Pancreas (tissue), 10 donors: ENCODE measurements at places on chromosomes 11 and 22. TPM values are rescaled to one million over a fixed set of nuclear protein-coding genes. Genes with fewer than 3 reads are reported as not detected.

- H3K27ac ChIP-seq = no peak overlapping the region
- DNase-seq = no peak
- no peaks in the 10 kb centered on the region for H3K36me3 ChIP-seq
- no peak overlapping the region for H3K4me3 ChIP-seq
- no peaks in the 10 kb centered on the region for H3K4me1 ChIP-seq
- H3K27me3 ChIP-seq = no peaks in the 10 kb centered on the region
Observed at GRCh38 chr11:76557466-76557865, 112.6 kb downstream of the EMSY start.

DNA sequence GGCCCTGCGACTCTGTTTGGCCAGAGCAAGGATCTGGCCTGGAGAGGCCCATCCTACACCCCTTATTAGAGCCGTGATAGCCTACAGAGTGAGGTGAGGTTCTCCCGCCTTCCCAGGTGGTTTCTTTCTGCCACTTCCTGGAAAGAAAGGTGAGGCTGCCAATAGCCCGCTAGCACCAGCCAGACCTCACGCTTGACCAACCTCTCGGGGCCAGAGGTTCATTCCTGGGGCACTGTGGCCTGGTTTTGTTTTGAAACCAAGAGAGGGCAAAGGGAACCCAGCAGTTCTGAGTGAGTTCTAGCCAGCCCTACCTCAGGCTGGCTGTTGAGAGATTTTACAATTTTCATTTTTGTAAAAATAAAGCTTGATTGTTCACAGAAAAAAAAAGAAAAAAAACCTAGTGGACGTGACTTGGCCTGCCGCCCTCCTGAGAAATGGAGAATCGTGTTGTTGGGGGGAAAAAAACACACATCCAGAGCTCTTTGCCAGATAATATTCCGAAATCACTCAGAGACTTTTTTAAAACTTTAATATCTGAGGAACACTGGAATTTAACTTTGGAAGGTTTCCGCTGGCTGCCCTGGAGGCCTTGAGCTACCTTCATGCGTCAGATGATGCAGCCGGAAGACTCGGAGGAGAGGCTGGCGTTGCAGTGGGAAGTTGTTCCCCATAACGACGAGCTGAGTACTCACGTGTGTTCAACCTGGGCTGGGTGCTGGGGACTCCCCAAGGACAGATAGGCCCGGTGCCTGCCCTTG, 84.5 kb downstream of the BCR start:
- no peak for DNase-seq
- H3K4me1 ChIP-seq = no peaks in the 10 kb centered on the region
- no peaks in the 10 kb centered on the region for H3K36me3 ChIP-seq
- no peak overlapping the region for H3K4me3 ChIP-seq

DNA sequence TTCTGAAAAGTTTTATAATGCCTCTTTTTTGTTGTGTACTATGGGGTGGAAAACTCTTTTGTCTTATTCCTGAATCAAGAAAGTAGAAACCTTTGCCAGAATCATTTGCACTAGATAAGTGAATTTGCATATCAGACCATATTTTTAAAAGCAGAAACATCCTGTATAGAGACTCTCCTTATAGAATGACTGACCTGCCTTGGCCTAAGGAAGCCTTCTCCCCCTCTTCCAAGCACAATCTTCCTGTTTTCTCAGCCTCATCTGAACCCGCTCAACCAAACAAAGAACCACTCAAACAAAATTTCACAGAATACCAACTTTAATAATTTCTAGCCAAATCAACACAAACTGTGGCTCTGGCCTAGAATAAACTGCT, 60.3 kb downstream of the SIK3 start:
- DNase-seq = no peak
- H3K27ac ChIP-seq = peak overlapping the region; percentile 30
- no peaks in the 10 kb centered on the region for H3K36me3 ChIP-seq

DNA sequence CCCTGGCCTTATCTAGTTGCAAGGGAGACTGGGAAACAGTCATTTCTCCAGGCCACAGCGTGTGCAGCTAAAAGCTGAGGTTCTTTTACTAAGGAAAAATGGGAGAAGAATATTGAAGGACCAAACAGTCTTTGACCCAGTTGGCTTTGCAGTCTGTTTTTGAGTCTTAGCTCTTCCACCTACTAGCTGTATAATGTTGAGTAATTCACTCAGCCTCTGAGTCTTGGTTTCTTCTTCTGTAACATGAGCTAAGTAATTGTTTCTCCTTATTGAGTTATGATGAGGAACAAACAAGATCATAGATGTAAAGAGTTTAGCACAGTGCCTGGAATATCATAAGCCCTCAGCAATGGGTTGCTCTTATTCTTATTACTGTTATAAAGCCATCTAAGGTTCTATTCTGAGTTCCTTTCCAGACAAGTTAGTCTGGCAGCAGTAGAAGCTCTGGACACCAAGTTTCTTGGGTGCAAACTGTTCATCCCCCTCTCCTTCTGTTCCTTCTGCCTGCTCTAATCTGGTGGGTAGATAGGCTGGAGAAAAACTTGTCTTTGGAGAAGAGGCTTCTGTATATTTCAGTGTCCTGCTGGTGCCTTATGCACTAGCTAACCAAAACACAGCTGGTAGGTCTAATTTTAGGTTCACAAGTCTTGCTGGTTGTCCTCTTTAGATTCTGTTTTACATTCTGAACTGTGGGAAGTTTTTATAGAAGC, 13.5 kb downstream of the TRIM44 start:
- H3K4me3 ChIP-seq = no peak overlapping the region
- H3K4me1 ChIP-seq = peaks cover 19% of the 10 kb centered on the region
- no peak for DNase-seq
- no peak overlapping the region for H3K27ac ChIP-seq

DNA sequence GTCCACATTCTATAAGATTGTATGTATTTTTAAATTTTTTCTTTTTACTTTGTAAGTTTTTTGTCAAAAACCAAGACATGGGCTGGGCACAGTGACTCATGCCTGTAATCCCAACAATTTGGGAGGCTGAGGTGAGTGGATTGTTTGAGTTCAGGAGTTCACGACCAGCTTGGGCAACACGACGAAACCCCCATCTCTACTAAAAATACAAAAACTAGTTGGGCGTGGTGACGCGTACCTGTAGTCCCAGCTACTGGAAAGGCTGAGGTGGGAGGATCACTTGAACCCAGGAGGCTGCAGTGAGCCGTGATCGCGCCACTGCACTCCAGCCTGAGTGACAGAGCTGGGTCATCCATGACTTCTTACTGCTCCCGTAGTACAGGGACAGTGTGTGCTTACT, 84.8 kb upstream of the PRDM11 start:
- no peaks in the 10 kb centered on the region for H3K27me3 ChIP-seq
- H3K27ac ChIP-seq = no peak overlapping the region
- H3K4me3 ChIP-seq = no peak overlapping the region
- no peaks in the 10 kb centered on the region for H3K36me3 ChIP-seq

- no peak overlapping the region for H3K27ac ChIP-seq
- no peaks in the 10 kb centered on the region for H3K36me3 ChIP-seq
- no peaks in the 10 kb centered on the region for H3K27me3 ChIP-seq
- DNase-seq = no peak
- H3K4me3 ChIP-seq = no peak overlapping the region
Observed at GRCh38 chr11:122071709-122072202, 44.3 kb downstream of the BLID start.

DNA sequence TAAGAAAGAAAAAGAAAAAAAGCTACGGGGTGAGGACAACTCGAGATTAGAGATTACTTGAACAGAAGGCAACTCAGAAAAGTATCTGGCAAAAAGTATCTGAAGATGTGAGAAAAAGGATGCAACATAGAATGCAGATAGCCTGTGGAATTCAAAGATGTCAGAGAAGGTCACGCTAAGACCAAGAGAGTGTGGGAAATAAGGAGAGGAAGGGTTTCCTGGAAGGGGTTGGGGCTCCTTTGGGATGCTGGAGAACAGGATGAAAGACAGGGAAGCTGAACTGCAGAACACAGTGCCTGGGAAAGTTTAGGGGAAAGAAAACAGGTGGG, 1.2 kb downstream of the GUCY1A2 start:
- H3K36me3 ChIP-seq = no peaks in the 10 kb centered on the region
- no peak for DNase-seq
- peak overlapping the region; percentile 54 for H3K4me3 ChIP-seq
- no peaks in the 10 kb centered on the region for H3K27me3 ChIP-seq
- no peak overlapping the region for H3K27ac ChIP-seq

DNA sequence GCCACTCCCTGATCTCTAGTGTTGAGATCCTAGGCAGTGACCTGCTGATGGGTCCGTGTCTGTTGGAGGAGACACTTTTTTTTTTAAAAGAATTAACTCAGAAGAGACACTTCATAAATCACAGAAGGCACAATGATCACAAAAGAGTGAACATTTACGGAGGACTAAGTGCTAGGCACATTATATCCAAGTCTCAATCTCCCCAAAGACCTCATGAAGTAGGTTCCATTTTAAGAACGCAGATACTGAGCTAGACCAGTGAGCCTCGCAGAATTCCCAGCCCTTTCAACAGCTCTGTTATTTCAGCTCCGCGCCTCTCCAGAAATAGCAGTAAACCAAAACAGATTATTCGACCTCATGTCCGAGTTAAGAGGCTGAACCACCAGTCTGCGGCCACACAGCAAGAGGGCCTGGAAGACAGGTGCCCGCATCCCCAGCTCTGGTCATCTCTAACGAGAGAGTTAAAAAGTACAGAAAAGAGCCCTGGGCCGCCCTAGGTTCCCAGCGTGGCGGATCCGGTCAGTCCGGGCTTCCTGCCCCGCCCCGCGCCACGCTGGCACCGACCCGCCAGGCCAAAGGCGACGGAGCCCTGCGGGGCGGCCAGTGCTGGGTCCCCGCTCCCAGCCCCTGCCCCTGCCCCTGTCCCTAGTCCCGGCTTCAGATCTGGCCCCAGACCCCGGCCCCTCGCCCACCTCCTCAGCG, 612 bp downstream of the XBP1 start:
- H3K36me3 ChIP-seq = peaks cover 45% of the 10 kb centered on the region
- H3K4me3 ChIP-seq = peak overlapping the region; percentile 82
- DNase-seq = peak; percentile 71
- peak overlapping the region; percentile 97 for H3K27ac ChIP-seq

DNA sequence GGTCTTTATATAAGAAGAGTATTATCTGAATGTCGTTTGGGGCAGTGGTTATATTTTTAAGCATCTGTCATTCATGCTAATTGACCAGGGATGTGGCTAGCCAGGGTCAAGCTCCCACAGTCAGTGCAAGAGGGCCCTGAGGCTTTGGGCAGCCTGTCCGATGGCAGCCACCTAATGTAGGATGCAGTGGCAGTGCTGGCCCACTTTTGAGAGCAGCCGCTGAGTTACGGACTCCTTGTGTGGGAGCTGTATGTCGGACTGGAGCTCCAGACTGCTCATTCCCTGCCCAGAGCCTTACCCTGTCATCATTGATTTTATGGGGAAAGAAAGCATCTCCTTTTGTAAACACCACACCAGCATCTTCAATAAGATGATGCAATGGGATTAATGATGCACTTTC, 99.5 kb downstream of the SYT9 start:
- DNase-seq = no peak
- no peaks in the 10 kb centered on the region for H3K27me3 ChIP-seq
- H3K4me3 ChIP-seq = no peak overlapping the region
- no peaks in the 10 kb centered on the region for H3K36me3 ChIP-seq
- no peaks in the 10 kb centered on the region for H3K4me1 ChIP-seq

GRCh38 chr11:46278387-46279125, 1.1 kb downstream of the CREB3L1 start:
- peak overlapping the region; percentile 96 for H3K4me3 ChIP-seq
- no peaks in the 10 kb centered on the region for H3K36me3 ChIP-seq
- H3K27ac ChIP-seq = peak overlapping the region; percentile 69
- H3K27me3 ChIP-seq = no peaks in the 10 kb centered on the region
- DNase-seq = peak; percentile 90

- H3K36me3 ChIP-seq = no peaks in the 10 kb centered on the region
- H3K27ac ChIP-seq = no peak overlapping the region
- H3K4me3 ChIP-seq = no peak overlapping the region
- no peaks in the 10 kb centered on the region for H3K27me3 ChIP-seq
- H3K4me1 ChIP-seq = no peaks in the 10 kb centered on the region
- DNase-seq = no peak
Observed at GRCh38 chr11:64694821-64695365, 28.1 kb downstream of the NRXN2 start.

DNA sequence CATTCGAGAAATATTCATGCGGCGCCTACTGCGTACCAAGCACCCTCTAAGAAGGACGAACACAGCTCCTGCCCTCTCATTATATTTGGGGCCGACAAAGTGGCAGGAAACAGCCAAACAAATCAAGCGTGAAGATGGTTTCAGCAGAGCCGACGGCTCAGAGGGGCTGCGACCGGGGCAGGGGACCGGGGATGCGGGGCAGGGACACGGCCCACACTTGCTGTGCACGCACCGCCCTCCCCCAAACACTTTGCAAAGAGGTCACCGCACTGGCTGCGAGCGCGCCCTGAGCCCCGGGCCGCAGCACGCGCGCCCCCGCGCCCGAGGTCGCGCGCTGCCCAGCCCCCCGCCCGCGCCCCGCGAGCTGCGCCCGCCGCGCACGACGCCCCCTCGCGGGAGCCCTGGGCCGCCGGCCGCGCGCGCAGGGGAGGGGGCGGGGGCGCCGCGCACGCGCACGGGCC, 255 bp upstream of the SYNGR1 start:
- no peaks in the 10 kb centered on the region for H3K27me3 ChIP-seq
- peak; percentile 54 for DNase-seq
- H3K4me1 ChIP-seq = peaks cover 11% of the 10 kb centered on the region
- H3K4me3 ChIP-seq = peak overlapping the region; percentile 73
- H3K27ac ChIP-seq = peak overlapping the region; percentile 74
- no peaks in the 10 kb centered on the region for H3K36me3 ChIP-seq

GRCh38 chr11:1437500-1437899, 47.8 kb downstream of the BRSK2 start:
- DNase-seq = peak; percentile 69
- peaks cover 5% of the 10 kb centered on the region for H3K36me3 ChIP-seq
- no peaks in the 10 kb centered on the region for H3K27me3 ChIP-seq
- H3K4me3 ChIP-seq = no peak overlapping the region
- H3K27ac ChIP-seq = no peak overlapping the region

- no peaks in the 10 kb centered on the region for H3K27me3 ChIP-seq
- H3K36me3 ChIP-seq = no peaks in the 10 kb centered on the region
- H3K27ac ChIP-seq = no peak overlapping the region
- no peak for DNase-seq
- H3K4me1 ChIP-seq = no peaks in the 10 kb centered on the region
- no peak overlapping the region for H3K4me3 ChIP-seq
Observed at GRCh38 chr22:45442116-45442515, 28.6 kb downstream of the RIBC2 start.

GRCh38 chr11:45147891-45148675, 1.6 kb downstream of the PRDM11 start:
- peak overlapping the region; percentile 80 for H3K4me3 ChIP-seq
- no peaks in the 10 kb centered on the region for H3K4me1 ChIP-seq
- no peak overlapping the region for H3K27ac ChIP-seq

The PRPF19 gene
- 50.1 TPM for polyA plus RNA-seq

The OR2AT4 gene
- under 0.01 TPM for polyA plus RNA-seq

The VPREB1 gene
- polyA plus RNA-seq = not detected

The MN1 gene
- 1.2 TPM for polyA plus RNA-seq

The GRAP2 gene
- polyA plus RNA-seq = 1.2 TPM

The OR5AR1 gene
- polyA plus RNA-seq = not detected

The EFEMP2 gene
- polyA plus RNA-seq = 51.0 TPM

The TMEM121B gene
- polyA plus RNA-seq = 0.23 TPM

The L3MBTL2 gene
- polyA plus RNA-seq = 15.9 TPM

The PDGFD gene
- 9.9 TPM for polyA plus RNA-seq
